ENCODE measurements at places on chromosomes 16 and 17. TPM values are rescaled to one million over a fixed set of nuclear protein-coding genes. Genes with fewer than 3 reads are reported as not detected.

GRCh38 chr17:47983492-47984223 is 12.7 kb downstream of the CDK5RAP3 start:
- no peak for DNase-seq

DNA sequence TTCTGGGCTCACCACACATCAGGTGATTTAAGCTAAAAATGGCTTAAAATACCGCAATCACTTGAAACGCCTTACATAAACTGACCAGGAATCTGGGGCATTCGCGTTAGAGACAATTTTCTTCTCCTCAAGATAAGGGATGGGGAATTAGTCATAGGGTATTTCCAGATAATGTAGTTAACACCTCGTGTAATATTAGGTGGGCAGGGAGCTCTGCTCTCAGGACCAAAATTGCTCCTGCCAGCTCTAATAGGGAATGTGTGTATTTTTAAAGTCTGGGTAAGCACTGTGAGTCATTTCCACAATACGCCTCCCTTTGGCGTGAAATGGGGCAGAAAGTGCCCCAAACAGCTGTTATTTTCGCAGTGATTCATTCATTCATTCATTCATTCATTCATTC is 408.6 kb downstream of the MAF start:
- DNase-seq = no peak

DNA sequence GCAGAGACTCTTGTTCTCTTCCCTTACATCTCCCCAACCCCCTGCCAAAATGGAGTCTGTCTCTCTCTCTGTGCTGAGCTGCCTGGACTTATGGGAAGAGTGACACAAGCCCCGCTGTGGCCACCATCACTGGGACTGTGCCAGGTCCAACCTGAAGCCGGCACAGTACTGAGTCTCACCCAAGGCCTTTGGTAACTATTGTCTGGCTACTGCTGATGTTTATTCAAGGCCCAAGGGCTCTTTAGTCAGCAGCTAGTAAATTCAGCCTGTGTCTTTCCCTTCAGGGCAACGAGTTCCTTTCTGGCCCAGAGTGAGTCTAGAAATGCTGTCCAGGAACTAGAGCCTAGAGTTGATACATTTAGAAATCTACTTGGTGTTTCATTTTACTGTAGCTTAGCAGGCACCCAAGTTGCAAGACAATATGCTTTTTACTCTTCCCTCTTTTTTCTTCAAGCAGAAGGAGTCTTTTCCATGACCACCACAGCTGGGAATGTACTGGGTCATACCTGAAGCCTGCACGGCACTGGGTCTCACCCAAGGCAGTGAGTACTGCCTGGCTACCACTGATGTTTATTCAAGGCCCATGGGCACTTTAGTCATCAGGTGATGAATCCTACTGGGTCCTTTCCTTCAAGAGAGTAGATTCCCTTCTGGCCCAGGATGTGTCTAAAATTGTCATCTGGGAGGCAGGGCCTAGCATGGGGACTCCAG is 17.7 kb downstream of the EFCAB5 start:
- DNase-seq = no peak

DNA sequence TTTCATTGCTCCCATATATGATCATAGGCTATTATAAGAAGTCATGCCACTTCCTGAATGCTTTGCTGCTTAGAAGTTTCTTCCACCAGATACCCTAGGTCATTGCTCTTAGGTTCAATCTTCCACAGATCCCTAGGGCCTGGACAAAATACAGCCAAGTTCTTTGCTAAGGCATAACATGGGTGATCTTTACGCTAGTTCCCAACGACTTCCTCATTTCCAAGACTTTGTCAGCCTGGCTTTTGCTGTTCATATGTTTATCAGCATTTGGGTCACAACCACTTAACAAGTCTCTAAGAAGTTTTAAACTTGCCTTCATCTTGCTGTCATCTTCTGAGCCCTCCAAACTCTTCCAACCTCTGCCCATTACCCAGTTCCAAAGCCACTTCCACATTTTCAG is 20.1 kb upstream of the DLX3 start:
- no peak for DNase-seq

The OR1F1 gene
- not detected for total RNA-seq

- peak; percentile 7 for DNase-seq
These were observed 60.5 kb downstream of the TK2 start for GRCh38 chr16:66489385-66489784.

DNA sequence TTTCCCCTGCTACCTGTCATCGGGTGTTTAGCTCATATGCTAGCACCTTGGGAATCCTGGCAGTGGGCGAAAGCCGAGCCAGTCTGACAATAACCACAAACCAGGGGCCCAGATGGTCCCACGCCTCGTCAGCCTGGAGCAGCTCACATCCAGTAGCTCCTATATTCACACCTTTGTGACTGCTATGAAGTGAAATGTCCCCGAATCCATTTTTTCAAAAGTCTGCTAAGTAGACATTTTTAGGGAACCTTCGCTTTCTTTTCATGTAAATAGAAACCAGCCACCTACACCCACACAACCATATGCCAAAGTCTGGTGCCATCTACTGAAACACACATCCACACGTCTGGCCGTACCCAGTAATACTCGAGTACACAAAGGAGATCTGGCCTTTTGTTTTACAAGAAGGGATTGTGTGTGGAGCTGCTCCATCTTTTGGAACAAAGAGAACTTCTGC is 176.8 kb downstream of the SLC39A11 start:
- no peak for DNase-seq

DNA sequence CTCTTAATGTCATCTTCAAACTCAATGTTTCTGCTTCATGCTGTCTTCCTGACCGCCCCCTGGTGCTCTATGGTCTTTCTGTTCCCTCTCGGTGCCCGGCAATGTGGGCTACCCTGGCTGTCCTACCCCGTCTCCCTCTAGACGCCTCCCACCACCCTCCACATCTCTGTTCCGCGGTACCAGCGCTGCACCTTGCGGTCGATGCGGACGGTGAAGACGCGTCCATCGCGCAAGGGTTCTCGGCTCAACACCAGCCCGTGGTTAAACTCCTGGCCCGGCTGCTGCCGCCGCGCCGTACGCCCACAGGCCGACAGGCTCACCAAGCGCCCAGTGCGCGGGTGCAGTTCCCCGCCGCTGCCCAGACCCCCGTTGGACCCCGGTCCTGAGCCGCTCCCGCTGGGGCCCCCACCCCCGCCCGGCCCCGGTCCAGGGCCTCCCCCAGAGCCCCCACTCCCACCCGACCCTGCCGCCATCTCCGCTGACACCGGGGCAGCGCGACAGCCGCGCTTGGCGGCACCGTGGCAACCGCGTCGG is at the start of gene NEURL4:
Gene NEURL4 (minus strand): TSS at position 496 of the 534 bp plus-strand sequence. CDS start 23 bp downstream, at position 473.
- DNase-seq = no peak

- DNase-seq = no peak
These were observed 10.9 kb upstream of the ITGA2B start for GRCh38 chr17:44400226-44400847.

The SPIRE2 gene
- total RNA-seq = 45.5 TPM

DNA sequence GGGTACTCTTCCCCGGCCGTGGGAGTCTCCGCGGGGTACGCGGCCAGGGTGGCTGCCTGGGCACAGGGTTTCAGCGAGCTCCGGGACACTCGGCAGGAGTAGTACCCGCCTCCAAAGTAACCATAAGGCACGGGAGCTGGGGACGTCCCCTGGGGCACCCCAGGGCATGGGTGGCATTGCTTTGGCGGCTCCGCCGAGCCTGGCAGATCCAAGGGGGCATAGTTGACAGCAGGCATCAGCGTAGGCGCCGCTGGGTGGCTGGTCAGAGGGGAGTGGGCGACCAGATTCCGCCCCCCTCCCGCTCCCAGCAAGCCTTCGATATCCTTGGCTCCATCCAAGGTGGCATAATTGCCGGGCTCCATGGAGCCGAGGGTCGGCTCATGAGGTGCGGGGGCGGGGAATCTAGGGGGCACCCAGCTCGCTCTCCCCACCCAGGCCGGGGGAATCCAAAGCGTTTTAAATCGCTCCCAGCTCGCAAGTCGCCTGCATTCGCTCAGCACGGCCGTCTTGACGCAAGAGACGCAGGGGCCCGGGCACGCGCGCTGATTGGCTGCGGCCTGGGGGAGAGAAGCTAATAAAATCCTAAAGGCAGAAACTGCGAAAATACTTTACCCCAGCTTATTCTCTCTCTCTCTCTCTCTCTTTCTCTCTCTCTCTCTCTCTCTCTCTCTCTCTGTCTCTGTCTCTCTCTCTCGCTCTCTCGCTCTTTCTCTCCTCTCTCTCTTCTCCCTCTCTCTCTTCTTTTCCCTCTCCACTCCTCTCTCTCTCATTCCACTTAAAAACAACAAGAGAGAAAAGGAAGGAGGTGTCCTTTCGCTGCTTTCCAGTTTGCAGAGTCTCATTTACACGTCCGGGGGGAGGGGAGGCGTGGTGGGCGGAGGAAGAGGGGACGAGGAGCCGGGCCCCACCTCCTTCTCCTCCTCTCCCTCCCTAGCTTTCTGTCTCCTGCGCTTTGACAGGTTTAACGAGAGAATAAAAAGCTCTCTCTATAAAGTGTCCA is at the start of gene HOXB13:
Gene HOXB13 (minus strand): TSS at position 519 of the 1,000 bp plus-strand sequence. CDS start 157 bp downstream, at position 362.
- no peak for DNase-seq

The C17orf100 gene
- 16.5 TPM for total RNA-seq

GRCh38 chr16:11551842-11552241 is 34.9 kb downstream of the LITAF start:
- DNase-seq = no peak

GRCh38 chr17:40536295-40537171 is 28.7 kb downstream of the CCR7 start:
- DNase-seq = no peak

The MYL11 gene
- not detected for total RNA-seq

DNA sequence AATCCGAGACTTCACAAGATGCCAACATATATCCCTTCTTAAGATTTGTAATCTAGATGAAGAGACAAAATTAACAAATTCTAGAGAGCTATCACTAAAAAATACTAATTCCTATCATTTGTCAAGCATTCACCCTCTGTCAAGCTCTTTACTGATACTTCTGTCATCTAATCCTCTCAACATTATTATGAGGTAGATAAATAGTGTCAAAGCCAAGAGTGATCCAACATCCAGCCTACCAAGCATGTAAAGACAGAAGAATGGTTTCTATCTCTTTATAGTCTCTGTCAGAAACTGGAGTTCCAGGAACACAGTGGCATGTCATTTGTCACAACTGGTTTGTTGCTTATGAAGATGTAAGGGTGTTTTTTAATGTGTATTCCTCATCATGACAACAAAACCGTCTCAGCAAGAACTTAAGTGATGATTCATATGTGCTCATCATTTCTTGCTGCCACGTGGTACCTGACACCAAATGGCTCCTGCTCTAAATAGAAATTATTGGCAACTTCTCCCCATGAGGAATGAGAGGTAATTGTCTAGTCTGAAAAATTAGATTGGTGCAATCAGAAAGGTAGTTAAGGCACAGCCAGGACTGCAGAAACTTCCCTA is 196.8 kb downstream of the TOX3 start:
- no peak for DNase-seq

The COQ7 gene
- 20.5 TPM for total RNA-seq

GRCh38 chr17:64679710-64680216 is 17.7 kb upstream of the SMURF2 start:
- no peak for DNase-seq

DNA sequence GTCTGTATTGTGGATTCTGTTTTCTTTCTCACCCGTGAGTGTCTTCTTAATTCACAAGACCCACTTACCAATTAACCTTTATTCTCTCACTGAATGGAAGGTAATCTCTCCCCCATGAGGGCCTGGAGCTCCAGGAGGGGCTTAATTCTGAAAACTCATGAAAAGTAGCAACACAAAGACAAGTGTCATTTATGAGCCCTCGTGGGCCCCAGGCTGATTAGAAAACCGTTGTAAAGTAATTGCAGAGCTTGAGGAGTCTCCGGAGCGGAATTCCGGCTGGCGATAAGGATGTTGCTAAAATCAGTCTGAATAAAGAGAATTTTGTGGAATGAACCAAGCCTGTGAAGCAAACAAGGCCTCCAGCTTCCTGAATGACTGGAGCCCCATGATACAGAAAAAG is 301.5 kb downstream of the HAPSTR1 start:
- DNase-seq = no peak

GRCh38 chr17:67615736-67616135 is 102.0 kb upstream of the NOL11 start:
- no peak for DNase-seq
